ENCODE measurements at places on chromosomes 6 and 20.

DNA sequence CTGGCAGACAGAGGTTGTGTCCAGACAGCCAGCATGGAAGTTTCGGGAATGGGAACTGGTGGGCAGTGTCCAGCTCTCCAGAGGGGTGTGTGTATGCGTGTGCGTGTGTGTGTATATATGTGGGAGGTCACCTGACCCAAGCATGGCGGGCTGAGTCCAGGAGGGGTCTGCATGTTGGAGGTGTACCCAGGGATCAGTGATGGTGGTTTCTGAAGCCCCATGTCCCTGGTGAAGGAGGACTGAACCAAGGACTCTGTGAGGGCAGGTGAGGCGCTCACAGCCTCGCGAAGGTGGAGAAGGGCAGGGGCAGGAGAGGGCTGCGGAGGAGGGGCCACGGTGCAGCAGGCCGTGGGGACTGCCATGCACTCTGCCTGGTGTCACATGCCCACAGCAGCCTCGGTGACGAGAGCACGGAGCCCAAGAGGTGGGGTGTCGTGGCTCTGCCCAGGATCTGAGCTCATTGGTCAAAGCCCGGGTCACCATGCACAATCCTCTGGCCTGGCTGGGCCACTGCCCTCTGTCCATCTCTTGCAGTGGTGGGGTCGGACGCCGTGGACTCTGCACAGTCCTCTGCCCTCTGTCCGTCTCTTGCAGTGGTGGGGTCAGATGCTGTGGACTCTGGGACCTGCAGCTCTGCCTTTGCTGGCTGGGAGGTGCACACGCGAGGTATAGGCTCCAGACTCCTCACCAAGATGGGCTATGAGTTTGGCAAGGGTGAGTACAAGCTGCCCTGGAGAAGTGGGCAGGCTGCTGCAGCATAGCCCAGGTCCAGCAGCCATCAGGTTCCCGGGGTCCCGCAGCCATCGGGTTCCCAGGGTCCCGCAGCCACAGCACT lies 2.1 kb upstream of the LIME1 start:
- no peak for DNase-seq

DNA sequence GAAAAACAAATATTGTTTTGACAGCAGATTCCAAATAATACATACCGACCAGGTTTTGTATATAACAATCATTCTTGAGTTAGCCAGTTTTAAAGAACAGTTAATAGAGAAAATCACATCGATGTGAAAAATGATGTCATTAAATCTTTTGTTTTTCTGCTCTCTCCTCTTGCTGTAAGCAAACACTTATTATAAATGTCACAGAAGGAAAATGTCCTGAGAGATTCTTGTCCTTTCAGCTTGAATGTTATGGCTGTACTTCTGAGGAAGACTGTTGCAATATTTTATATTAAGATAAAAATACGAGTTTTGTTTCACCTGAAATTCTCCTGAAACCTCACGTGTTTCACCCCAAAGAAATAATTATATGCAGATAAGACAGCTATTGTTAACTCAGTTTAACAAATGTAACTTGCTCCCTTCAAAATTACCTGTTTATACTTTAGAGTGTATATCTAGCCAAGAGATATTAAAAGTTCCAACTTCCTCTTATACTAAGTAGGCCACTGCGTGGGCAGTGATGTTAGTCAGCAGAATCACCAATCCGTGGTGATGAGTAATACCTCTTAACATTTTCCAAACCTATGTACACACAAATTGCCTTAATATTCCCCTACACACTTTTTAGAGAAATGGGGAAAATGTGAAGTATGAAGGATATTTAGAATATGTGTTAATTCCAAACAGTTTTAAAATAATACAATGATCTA lies 1111.4 kb upstream of the CITED2 start:
- no peak for DNase-seq

DNA sequence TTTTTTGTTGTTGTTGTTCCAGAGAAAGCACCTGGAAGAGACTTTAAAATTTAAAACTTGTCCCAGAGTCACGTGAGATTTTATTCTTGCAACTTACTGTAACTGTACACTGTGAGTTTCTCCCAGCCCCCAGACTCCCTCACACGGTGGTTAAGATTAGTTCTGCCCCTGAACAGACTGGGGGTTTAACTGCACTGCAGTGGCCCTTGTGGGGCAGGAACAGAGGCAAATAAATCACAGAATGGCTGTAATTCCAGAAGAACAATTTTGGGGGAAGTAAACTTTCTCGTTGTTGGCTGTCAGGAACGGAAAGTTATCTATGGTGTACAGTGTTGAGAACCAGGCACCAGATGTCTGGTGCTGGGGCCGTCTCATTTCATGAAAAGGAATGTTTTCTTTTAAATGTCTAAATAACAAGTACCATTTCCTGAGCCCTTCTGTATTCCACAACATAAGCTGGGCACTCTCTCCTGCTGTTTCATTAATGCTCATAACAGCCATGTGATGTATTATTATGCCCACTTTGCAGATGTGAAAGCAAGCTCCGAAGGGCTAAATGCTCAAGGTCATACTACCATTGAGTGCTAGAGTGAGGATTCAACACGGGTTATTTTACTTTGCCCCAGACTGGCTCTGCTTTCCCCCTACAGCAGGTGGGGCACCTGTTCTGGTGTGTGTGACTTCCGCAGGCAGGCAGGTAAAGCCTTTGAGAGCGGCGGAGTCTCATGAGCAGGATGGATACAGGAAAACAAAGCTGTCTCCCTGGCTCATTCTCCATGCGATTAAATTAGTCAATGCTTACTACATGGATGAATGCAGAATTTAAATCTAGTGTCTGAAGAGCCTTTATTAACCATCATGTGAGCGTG lies 30.5 kb downstream of the CNKSR3 start:
- DNase-seq = no peak

- peak; percentile 75 for DNase-seq
These were observed 23.0 kb upstream of the GTSF1L start for GRCh38 chr20:43749734-43750294.

- no peak for DNase-seq
These were observed 25.7 kb downstream of the EZR start for GRCh38 chr6:158793432-158793831.

DNA sequence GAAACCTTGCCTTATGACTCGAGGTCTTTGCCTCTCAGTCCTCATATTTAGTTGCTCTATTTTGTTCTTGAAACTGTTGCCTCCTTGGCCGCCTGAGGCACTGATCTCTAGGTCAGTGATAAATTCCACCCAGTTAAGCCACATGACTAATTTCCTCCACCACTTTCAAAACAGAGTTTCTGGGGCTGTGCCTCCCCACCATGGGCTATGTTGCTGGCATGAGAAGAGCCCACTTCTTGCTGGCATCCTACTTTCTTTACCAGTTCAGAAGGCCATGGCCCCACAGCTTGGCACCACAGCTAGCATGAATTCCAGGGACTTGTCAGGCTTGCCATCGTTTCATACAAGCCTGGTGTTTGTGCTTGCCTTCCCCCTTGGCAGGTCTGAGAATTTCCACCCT lies 361.4 kb upstream of the JAG1 start:
- DNase-seq = no peak

DNA sequence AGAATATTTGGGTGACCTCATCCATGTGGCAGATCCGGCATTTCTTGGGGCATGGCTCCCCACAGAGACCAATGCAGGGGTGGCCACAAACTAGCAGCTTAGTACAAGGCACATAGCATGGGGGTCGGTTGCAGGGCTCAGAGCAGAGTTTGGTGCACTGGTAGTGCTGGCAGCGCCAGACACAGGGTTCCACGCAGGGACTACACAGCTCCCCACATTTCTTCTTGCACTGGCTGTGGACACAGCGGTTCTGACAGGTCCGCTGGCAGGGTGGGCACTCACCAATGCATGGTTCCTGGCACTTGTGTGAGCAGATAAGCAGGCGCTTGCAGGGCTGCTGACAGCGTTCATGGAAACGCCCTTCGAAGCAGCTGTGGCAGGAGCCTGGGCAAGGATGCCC lies 29.1 kb downstream of the DDX27 start:
- no peak for DNase-seq

- DNase-seq = no peak
These were observed 251.4 kb downstream of the TAF4 start for GRCh38 chr20:61814244-61814643.

- DNase-seq = no peak
These were observed 32.4 kb downstream of the VAPB start for GRCh38 chr20:58421497-58421850.

- no peak for DNase-seq
These were observed 2.4 kb downstream of the NKX2-2 start for GRCh38 chr20:21511485-21511849.

GRCh38 chr6:49849213-49849907 lies 17.0 kb downstream of the CRISP1 start:
- DNase-seq = no peak

DNA sequence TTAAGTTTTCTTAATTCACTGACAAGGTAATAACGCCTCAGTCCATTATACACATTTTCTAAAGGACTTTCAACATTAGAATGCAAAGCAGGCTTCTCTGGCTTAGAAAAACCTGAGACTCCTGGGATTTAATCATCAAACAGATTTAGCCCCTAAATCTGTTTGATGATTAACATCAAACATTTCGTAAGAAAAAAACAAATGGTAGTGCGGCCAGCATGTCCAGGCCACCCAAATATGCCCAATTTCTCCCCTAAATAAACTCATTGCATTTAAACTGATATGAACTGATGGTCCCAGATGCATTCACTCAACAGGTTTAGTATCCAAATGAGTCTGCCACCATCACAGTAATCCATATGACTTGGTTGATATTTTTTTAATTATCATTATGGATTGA lies 6.2 kb downstream of the TMEM74B start:
- no peak for DNase-seq

- no peak for DNase-seq
These were observed 16.4 kb upstream of the POLR1H start for GRCh38 chr6:30044630-30045029.

Data from T-helper 2 cell (primary cell).